ENCODE measurements at places on chromosomes 13 and 19.

DNA sequence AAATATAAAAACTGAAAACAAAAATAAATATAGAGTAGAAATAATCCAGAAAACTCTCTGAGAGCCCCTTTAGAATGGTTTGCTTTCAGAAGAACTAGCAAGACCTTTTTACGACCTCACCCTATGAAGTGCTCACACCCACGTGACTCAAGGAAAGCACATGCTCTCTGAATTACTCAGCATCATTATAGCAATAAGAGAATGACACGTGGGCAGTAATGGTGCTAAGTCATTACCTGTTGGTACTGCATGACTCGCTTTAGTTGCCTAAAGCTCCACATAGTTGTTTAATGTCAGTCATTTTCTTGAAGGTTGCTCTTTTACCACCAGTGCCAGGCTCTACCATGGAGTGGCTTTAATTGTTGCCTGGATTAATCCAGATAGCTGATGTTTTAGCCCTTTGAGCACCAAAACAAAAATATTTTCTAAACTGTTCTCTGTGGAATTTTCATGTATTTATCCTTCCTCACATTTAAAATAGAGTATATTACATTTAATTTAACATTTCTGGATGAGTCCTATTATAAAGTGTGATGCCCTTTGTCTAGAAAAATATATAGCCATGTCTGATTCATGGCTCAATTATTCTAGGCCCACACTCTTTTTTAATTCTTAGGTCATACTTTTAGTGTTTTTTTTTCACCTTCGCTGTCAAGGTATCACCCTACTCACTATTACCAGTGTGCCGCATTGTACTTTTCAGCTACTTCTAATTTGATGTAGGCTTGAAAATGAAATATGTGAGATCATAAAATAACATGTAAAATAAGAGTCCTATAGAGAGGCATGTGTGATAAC, 56.8 kb downstream of the THSD1 start:
- H3K27ac ChIP-seq, result no peak overlapping the region
- H3K36me3 ChIP-seq, result no peaks in the 10 kb centered on the region
- peaks cover 1% of the 10 kb centered on the region for H3K27me3 ChIP-seq
- peaks cover 4% of the 10 kb centered on the region for H3K4me1 ChIP-seq

DNA sequence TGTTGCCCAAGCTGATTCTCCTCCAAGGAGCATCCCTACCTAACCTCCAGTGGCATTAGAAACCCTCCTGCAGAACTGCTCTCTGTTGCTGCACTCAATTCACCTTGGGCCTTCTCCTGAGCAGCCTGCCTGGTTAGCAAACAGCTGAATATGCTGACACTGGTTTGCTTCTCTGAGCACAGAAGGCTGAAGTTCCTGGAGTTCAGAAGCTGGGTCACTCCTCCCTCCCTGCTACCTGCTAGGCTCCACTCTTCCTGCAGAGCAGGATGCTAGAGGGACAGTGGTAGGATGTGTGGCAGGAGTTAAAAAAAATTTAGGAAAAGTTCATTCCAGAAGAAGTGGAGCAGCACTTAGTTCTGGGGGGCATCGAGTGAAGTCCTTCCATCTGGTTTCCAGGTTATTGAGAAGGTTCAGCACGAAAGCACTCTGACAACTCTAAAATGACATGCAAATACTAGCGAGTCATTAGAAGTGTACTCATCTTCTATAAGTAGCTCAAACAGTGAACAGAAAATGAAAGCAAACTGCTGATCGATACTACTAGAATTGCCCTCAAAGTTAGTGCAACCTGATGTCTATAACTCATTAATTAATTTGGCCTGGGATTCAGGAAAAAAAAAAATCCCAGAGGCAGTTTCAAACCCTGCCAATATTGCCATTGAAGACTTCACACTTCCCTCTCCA, 293.7 kb downstream of the POU4F1 start:
- H3K4me3 ChIP-seq, result no peak overlapping the region
- H3K36me3 ChIP-seq, result no peaks in the 10 kb centered on the region
- no peak for DNase-seq

- peaks cover 54% of the 10 kb centered on the region for H3K36me3 ChIP-seq
- peaks cover 3% of the 10 kb centered on the region for H3K4me1 ChIP-seq
- no peak overlapping the region for H3K4me3 ChIP-seq
- H3K27ac ChIP-seq, result peak overlapping the region; percentile 66
- no peak for DNase-seq
These were observed 20.1 kb downstream of the PRKD2 start for GRCh38 chr19:46696866-46697203.

DNA sequence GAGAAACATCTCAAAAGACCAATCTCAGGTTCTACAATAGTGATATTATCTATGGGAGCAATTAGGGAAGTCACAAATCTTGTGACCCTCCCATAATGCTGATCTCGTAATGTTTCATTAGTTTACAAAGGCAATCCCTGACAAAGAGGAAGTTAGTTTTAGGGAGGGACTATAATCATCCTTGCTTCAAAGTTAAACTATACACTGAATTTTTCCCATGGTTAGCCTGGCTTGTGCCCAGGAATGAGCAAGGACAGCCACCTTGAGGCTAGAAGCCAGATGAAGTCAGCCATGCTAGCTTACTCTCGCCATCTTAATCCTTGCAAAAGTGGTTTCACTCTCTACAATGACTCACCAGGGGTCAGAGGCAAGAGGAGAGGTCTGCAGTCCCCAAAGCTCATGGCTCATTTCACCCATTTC, 5.4 kb downstream of the CEACAM3 start:
- H3K27me3 ChIP-seq, result no peaks in the 10 kb centered on the region
- no peaks in the 10 kb centered on the region for H3K36me3 ChIP-seq
- no peaks in the 10 kb centered on the region for H3K4me1 ChIP-seq
- no peak for DNase-seq
- H3K4me3 ChIP-seq, result no peak overlapping the region

DNA sequence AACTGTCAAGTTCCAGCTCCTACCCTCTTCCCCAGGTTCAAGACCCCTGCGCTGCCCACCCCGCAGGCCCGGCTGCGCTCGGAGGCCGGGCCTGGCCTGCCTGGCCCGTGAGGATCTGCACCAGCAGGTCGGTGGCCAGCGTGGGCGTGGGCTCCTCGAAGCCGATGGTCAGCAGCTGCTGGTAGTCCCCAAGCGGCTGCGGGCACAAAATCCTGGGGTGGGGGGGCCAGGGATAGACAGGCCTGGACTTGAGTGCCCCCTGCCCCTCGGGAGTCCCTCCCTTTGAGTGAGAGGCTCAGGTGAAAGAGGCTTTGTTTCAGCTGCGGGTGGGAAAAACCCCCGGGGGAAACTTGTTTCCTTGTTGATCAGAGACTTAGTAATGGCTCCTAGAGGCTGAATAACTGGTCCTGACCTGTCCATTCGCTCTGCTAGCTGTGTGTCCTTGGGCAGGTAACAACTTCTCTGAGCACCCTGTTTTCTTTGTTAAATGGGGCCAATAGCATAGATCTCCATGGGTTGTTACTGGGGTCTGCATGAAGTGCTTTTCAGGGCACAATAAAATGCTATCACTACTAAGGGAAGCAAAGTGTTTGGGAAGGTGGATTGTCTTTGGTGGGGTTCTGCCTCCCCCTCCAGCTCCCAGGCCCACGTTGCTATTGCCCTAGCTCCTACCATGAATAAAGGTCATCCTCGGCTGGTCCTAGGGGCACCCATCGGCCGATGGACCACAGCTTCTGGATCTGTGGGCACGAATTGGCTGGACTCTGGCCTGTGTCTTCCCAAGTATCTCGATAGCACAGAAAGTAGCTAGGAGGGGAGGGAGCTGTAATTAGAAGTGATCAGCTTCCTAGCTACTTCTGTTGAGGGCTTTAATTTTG, 3.5 kb downstream of the C19orf67 start:
- peaks cover 3% of the 10 kb centered on the region for H3K36me3 ChIP-seq
- H3K27ac ChIP-seq, result peak overlapping the region; percentile 97

DNA sequence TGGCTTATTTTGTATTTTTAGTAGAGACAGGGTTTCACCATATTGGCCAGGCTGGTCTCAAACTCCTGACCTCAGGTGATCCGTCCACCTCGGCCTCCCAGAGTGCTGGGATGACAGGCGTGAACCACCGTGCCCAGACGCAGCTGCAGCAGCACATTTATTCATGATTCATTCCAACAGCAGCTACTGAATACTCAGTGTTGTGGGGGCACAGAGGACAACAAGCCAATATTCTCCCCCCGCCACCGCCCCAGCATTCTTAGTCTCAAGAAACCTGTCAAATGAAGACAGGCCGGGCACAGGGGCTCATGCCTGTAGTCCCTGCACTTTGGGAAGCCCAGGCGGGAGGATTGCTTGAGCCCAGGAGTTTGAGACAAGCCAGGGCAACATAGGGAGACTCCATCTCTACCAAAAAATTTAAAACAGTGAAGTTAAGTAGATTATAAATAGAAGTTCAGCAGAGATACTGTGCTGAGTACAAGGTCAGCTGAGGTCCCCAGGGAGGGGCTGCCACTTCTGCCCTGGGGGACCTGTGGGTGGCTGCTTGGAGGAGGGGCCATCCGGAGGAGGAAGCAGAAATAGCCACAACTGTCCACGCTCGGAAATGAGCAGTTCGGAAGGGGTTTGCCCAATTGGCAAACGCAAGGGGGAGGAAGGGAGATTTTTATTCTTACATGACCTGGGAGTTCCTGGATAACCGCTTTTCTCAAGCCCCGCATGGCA, 4.3 kb downstream of the DOT1L start:
- H3K27ac ChIP-seq, result peak overlapping the region; percentile 91
- H3K4me1 ChIP-seq, result peaks cover 56% of the 10 kb centered on the region
- DNase-seq, result no peak

GRCh38 chr13:60511637-60512036, 114.6 kb downstream of the TDRD3 start:
- H3K4me3 ChIP-seq, result no peak overlapping the region
- H3K36me3 ChIP-seq, result peaks cover 61% of the 10 kb centered on the region
- no peak overlapping the region for H3K27ac ChIP-seq
- H3K4me1 ChIP-seq, result no peaks in the 10 kb centered on the region
- no peak for DNase-seq

DNA sequence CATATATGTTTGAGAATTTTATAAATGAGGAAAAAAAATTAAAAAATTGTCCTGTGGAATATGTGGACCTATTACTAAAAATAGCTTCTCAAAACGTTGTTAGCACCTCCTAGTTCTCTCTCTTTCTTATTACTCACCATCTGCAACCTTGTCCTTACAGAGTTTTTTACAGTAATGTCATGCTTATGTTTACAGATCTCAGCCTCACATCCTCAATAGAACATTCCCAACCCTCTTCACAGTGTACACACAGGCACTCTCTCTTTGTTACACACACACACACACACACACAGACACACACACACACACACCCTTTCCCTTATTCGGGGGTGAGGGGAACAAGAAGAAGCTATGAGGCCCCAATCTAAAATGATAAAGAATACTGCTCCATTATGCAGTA, 197.7 kb downstream of the SLITRK6 start:
- no peak for DNase-seq
- no peaks in the 10 kb centered on the region for H3K27me3 ChIP-seq
- no peaks in the 10 kb centered on the region for H3K36me3 ChIP-seq
- H3K4me3 ChIP-seq, result no peak overlapping the region

DNA sequence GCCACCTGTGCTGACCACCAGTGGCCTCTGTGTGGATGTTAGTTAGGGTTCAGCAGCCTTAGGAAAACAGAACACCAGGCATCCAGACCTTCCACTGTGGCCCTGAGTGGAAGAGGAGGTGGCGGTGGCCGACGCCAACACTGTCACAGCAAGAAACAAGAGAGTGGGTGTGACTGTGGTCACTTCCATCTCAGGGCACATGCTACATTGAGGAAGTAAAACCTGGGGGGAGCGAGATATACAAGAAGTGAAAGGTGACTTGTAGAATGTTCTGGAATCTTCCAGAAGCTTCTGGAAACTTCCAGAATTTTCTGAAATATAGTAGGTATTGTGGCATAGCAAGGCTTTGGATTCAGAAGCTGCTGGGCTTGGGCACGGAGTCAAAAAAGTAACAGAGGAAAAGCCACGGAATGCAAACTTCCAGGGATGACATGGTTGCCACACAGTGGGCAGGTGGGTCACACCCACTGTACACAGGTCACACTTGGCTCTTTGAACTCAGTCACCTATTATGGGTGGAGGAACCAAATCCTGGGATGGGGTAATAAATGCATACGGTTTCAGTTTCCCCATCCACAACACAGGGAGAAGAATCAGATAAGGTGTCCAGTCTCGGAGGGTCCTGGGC, 24.3 kb downstream of the GNG7 start:
- peaks cover 7% of the 10 kb centered on the region for H3K36me3 ChIP-seq
- H3K27me3 ChIP-seq, result peaks cover 51% of the 10 kb centered on the region
- no peak overlapping the region for H3K4me3 ChIP-seq
- no peak overlapping the region for H3K27ac ChIP-seq

- no peak for DNase-seq
- H3K27me3 ChIP-seq, result peaks cover 16% of the 10 kb centered on the region
- no peak overlapping the region for H3K27ac ChIP-seq
- H3K4me3 ChIP-seq, result no peak overlapping the region
- peaks cover 2% of the 10 kb centered on the region for H3K36me3 ChIP-seq
- peaks cover 23% of the 10 kb centered on the region for H3K4me1 ChIP-seq
These were observed 360.2 kb upstream of the TSHZ3 start for GRCh38 chr19:31709476-31709875.

GRCh38 chr13:32107474-32107873, 75.9 kb downstream of the FRY start:
- H3K27me3 ChIP-seq, result no peaks in the 10 kb centered on the region
- H3K36me3 ChIP-seq, result peaks cover 12% of the 10 kb centered on the region
- no peak for DNase-seq
- no peak overlapping the region for H3K4me3 ChIP-seq
- no peak overlapping the region for H3K27ac ChIP-seq

GRCh38 chr13:33375421-33375820, 89.9 kb upstream of the STARD13 start:
- no peak overlapping the region for H3K27ac ChIP-seq
- no peak overlapping the region for H3K4me3 ChIP-seq
- no peaks in the 10 kb centered on the region for H3K36me3 ChIP-seq
- no peaks in the 10 kb centered on the region for H3K4me1 ChIP-seq
- H3K27me3 ChIP-seq, result no peaks in the 10 kb centered on the region
- DNase-seq, result no peak

DNA sequence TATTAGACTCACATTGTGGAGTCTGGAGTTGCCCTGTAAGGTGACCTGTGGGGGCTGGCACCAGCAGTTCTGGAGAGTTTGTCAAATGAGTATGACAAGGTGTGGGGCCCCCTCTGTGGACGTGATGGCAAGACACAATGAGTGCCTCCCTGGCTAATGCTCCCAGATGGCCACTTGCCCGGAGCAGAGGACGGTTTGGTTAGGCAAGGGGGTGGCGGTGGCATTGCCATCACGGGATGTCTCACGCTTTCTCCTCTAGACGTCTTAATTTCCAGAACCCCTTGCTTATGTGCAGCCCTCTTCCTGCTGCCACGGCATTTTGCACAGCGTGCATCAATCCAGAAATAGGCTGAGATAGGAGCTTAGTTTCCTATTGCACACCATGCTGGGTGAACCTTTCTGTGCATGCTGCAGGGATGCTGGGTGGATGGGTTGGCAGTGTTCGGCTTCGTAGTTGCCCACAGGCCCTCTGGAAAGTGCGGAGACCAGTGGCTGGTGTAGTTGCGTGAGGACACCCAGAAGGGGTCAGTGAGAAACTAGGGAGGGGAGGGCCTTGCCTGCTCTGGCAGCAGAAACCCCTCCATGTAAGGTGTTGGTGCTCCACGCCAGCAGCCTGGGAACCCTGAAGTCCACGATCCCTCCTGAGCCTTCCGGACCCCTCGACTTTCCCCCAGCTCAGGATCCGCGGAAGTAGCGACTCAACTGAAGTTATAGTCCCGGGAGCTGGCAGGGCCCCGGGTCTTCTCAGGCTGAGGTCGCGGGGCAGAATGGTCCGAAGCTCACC, 18.1 kb upstream of the LRP3 start:
- H3K36me3 ChIP-seq, result peaks cover 2% of the 10 kb centered on the region
- H3K4me1 ChIP-seq, result peaks cover 28% of the 10 kb centered on the region
- peaks cover 3% of the 10 kb centered on the region for H3K27me3 ChIP-seq
- H3K27ac ChIP-seq, result peak overlapping the region; percentile 95
- H3K4me3 ChIP-seq, result peak overlapping the region; percentile 96
